ENCODE measurements at places on chromosomes 16 and 17. TPM values are rescaled to one million over a fixed set of nuclear protein-coding genes. Genes with fewer than 3 reads are reported as not detected.
A peak's percentile ranks its signal among the peaks of the same experiment; 100 is the strongest.

GRCh38 chr17:5758651-5759050, 174.3 kb upstream of the NLRP1 start:
- peak; percentile 82 for DNase-seq

GRCh38 chr17:55463600-55463999, 42.0 kb upstream of the MMD start:
- no peak for DNase-seq

GRCh38 chr16:24624102-24624501, 84.7 kb downstream of the RBBP6 start:
- no peak for DNase-seq

DNA sequence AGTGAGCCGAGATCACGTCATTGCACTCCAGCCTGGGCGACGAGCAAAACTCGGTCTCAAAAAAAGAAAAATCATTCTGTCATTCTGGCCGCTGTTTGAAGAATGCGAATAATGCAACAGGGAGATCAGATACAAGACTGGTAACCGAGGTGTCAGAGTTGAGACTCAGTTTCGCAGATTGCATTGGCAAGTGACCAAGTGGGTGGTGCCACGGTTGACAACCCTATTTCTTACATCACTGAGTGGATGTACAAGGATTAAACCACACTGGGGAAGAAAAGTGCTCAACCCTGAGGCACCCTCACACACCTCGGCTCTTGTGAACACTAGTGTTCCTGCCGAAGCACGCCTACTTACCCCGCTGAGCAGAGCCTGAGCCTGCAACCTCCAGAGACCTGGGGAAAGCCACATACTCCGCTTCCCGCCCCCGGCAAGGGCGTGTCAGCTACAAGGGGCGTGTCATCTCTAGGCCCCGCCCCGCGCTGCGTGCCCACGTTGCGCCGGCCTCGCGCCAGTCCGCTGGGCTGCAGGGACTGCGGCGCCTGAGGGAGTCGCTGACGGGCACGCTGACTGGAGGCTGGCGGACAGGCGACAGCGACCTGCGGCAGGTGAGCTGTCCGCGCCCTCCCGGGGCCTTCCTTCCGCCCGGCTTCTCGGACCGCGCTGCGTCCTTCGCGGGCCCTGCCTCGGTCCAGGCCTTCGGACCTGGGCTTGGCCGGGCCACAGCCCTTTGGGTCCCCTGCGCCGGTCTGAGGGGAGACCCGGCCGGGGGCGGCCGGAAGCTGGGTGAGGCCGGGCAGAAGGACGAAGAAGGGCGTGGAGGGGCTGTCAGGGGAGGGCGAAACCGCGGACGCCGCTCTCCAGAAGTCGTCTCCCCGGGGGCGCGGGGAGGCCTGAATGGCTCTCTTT, at the start of gene HMOX2:
Gene HMOX2, plus strand, starts transcription at position 519 of the 909 bp plus-strand sequence. CDS start 29,127 bp downstream, outside the sequence.
- peak; percentile 95 for DNase-seq

- no peak for DNase-seq
These were observed 88.5 kb upstream of the ZNF267 start for GRCh38 chr16:31785126-31785525.

DNA sequence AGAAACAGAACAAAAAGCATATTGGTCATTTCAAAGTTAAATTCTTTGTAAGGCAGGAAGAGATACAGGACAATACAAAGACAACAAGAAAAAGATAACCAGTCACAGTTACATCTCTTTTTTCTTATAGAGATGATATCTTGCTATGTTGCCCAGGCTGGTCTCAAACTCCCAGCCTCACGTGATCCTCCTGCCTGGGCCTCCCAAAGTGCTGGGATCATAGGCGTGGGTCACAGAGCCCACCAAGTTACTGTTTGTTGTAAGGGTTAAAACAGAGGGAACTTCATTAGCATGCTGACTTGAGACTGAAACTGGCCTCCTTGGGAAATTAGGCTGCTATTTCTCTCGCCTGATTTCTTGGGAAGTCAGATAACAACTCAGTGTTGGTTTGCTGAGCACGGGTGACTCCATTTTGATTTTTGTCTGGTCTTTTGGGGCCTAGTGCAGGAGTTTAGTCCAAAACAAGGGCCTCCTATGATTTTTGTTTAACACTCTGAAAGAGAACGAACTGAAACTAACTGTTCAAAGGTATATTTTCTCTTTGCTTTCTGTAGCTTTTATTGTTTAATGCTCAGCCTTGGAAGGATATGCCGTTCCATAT, 31.5 kb upstream of the SEC14L1 start:
- DNase-seq, result no peak

DNA sequence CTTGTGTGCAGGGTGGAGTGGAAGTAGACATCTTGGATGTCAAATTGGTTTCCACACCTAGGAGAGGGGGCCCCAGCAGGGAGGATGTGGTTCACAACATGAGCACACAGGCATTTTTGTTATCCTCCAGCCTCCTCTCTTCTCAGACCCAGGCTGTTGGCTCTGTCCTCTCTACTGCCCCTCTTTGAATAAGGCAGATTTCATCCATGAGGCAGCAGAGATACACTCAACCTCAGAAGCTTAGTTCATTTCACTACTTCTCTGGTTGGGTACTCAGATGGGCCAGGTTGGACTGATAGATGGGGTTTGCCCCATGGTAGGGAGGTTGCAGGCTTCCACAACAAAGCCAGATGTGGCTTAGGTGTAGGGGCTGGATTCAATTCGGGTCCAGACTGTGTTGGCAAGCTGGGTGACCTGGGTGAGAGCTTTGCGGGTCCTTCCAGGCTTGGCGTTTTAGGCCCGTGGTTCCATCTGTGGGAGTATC, 22.2 kb upstream of the NFATC3 start:
- no peak for DNase-seq

Gene GPR179
- total RNA-seq, result not detected

Gene COX11
- total RNA-seq, result 55.9 TPM

Gene CPHXL2
- not detected for total RNA-seq

Gene MPO
- total RNA-seq, result not detected

Gene LDHD
- total RNA-seq, result not detected
